ENCODE measurements at places on chromosomes 2 and 18. TPM values are rescaled to one million over a fixed set of nuclear protein-coding genes. Genes with fewer than 3 reads are reported as not detected.

DNA sequence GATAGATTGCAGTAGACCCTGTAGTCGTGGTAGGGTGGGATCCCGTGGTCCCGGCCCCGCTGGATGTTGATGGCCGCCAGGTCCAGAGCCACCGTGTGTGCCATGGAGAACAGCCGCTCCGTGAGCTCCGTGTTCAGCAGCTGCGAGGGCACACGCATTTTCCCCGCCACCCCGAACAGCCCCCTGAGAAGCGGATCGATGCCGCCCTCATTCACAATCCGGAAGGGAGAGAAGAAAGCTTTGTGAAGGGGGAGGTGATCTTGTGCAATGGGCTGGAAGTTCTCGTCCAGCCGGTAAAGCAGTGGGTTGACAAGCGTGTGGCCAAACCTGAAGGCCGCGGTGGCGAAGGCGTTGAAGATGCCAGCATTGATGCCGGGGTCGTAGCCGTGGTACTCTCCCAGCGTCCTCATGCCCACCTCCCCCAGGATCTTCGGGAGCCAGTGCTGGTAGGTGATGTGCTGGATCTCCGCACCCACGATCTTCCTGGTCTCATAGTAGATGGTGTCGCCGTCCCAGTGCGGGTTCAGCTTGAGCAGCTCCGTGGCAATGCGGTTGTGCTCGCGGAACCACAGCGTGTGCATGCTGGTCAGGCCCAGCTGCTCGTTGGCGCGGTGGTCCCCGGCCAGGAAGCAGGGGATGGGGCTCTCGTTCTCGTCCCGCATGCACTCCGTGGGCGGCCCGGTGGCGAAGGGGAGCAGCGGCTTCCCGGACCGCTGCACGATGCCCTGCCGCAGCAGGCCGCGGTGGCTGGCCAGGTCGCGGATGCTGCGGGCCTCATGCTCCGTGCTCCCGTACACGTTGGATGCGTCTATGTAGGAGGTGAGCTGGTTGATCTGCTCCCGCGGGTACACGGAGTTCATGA is 95.8 kb downstream of the PXDN start:
- DNase-seq: no peak

DNA sequence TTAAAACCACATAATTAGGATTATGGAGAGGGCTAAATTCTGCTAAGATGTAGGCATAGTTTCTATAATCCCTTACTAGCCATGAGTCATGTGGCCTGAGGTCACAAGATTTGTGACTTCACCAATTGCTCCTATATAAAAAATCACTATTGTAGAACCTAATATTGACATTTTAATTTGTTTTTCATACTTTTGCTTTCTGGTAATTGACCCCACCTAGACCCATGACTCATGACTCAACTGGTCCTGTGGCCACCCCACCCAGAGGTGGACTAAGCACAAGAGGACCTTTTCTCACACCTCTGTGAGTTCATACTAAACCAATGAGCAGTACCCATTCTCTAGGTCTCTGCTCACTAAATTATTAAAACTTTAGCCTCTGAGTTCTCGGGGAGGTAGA is 1567.5 kb upstream of the LRRTM1 start:
- no peak for DNase-seq

The NPPC gene
- 0.67 TPM for total RNA-seq

The C2orf49 gene
- 30.6 TPM for total RNA-seq

DNA sequence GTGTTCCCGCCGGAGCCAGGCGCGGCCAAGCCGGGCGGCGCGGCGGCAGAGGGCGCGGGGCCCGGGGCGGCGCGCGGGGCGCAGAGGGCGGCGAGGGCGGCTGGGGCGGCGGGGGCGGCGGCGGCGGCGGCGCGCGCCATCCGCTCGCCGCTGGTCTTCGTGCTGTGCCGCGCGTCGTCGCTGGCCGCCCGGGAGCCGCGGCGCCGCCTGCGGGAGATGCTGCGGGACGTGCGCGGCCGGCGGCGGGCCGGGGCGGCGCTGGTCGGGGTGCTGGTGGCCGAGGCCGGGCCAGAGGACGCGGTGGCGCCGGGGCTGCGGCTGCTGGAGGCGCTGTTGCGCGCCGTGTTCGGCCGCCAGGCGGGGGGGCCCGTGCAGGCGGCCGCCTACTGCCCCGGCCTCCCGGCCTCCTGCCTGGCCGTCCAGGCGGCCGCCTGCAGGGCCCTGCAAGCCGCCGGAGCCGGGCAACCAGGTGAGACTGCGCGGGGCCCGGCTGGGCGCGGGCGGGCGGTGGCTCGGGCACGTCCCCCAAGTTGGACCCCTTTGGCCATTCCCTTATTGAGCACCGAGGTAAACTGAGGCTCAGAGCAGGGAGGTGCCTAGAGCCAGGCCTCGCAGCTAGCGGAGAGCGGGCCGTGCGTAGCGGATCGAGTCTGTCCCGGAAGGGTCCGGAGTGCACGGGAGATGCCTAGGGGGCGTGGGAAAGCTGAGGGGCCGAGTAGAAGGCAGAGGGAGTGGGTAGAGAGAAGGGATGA is 584 bp downstream of the C2orf72 start:
- no peak for DNase-seq

The ENOSF1 gene
- 81.3 TPM for total RNA-seq

The AKAIN1 gene
- total RNA-seq: not detected

The MLPH gene
- 25.5 TPM for total RNA-seq

The CHRND gene
- not detected for total RNA-seq

- DNase-seq: no peak
Measured at GRCh38 chr18:22447792-22448191, 30.1 kb upstream of the CTAGE1 start.

GRCh38 chr18:62196980-62197379 is 9.9 kb downstream of the RELCH start:
- DNase-seq: no peak

- DNase-seq: no peak
Measured at GRCh38 chr18:26653943-26654615, 105.7 kb upstream of the KCTD1 start.

GRCh38 chr2:44104855-44105271 is 63.8 kb upstream of the PPM1B start:
- DNase-seq: no peak

The SATB2 gene
- total RNA-seq: 8.8 TPM

- DNase-seq: no peak
Measured at GRCh38 chr2:150735894-150736498, 248.5 kb upstream of the RND3 start.

DNA sequence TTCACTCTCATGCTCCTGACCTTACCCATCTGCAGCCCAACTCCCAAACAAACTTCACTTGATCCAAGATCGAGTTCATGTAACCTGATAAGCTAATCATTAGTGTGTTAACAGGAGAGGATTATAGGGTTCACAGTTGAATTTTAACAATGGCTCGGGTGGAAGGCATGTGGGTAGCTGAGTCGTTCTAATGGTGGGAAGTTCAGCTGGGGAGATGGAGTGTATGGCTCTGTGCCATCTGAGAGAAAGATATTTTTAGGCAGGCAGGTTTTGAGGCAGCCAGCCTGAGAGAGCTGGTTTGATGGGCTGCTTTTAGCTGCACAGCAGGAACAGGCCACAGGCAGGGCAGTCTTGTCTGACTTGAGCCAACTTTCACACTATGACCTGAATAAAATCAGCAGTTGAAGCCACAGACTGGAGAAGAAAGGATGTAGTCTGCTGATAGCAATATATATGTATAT is 17.7 kb upstream of the NFE2L2 start:
- DNase-seq: no peak

The SCN9A gene
- total RNA-seq: 25.5 TPM

DNA sequence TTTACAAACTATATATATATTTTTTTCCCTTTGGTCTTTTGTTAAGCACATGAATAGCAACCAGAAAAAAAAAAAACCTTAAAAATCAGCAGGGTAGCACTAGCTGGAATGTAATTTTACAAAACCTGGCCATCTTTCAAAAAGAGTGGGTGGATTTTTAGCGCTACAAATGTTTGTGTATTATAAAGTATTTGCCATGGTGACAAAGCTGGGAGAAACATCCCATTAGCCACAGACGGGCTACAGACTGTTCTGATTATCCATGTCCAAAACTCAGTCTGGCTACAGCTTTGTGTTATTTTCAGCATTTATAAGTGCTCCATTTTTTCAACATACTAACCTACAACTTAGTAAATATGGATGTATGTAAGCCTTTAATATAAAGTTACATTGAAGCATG is 249.5 kb upstream of the TANK start:
- DNase-seq: no peak

The COPS8 gene
- total RNA-seq: 51.4 TPM

The G6PC2 gene
- total RNA-seq: not detected

GRCh38 chr18:8401606-8402005 is 207.6 kb upstream of the RAB12 start:
- DNase-seq: no peak

GRCh38 chr2:639703-640102 is 37.5 kb downstream of the TMEM18 start:
- DNase-seq: no peak

The RESP18 gene
- not detected for total RNA-seq

The NT5DC4 gene
- total RNA-seq: not detected

The GLI2 gene
- total RNA-seq: 14.4 TPM

The METTL5 gene
- 43.1 TPM for total RNA-seq

- DNase-seq: no peak
Measured at GRCh38 chr2:29662861-29663260, 258.5 kb downstream of the ALK start.

GRCh38 chr2:104434318-104434792 is 419.6 kb upstream of the POU3F3 start:
- DNase-seq: no peak

DNA sequence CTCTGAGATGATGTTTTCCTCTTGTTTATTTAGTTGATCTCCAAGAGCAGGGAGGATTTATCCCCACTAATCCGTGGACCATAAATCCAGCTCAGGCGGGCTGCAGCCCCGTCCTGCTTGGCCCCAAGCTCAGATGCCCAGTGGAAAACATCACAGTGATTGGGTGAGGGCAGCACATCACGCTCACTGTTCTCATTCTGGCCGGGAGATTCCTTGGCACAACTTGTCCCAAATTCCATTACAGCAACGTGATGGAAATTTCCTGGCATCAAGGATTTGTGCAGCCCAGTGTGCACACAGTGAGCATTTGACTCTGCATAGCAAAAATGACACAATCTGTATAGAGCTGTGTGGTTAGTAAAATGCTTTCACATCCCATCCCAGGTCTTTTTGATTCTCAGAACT is 96.8 kb downstream of the VAPA start:
- DNase-seq: no peak

GRCh38 chr2:73990531-73990930 is 5.8 kb downstream of the TET3 start:
- no peak for DNase-seq

The CYP27A1 gene
- 51.8 TPM for total RNA-seq

The HRH4 gene
- 0.36 TPM for total RNA-seq

The SLC38A11 gene
- total RNA-seq: 1.2 TPM

The TRPM8 gene
- total RNA-seq: not detected

- no peak for DNase-seq
Measured at GRCh38 chr2:219446101-219446504, 11.5 kb downstream of the SPEG start.

The ABCG8 gene
- total RNA-seq: not detected

The HOXD1 gene
- 1.9 TPM for total RNA-seq

DNA sequence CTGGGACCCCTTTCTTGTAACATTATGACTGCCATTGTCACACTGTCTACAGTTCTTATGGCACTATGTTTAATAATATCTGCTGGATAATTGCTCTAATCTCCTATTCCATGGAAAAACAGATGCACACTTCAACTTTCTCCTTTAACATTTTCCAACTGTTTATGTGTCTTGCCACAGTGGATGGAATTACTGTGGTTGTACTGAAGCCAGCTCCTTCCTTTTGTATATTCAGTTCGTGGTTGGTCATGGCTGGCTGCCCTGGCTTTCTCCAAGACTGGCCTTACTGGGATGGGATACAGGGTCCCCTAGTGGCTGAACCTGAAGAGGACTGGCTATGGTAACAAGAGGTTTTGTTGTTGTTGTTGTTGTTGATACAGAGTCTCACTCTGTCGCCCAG is 113.9 kb downstream of the SS18 start:
- DNase-seq: no peak

The MARCHF4 gene
- total RNA-seq: not detected

The GAL3ST2 gene
- total RNA-seq: not detected

DNA sequence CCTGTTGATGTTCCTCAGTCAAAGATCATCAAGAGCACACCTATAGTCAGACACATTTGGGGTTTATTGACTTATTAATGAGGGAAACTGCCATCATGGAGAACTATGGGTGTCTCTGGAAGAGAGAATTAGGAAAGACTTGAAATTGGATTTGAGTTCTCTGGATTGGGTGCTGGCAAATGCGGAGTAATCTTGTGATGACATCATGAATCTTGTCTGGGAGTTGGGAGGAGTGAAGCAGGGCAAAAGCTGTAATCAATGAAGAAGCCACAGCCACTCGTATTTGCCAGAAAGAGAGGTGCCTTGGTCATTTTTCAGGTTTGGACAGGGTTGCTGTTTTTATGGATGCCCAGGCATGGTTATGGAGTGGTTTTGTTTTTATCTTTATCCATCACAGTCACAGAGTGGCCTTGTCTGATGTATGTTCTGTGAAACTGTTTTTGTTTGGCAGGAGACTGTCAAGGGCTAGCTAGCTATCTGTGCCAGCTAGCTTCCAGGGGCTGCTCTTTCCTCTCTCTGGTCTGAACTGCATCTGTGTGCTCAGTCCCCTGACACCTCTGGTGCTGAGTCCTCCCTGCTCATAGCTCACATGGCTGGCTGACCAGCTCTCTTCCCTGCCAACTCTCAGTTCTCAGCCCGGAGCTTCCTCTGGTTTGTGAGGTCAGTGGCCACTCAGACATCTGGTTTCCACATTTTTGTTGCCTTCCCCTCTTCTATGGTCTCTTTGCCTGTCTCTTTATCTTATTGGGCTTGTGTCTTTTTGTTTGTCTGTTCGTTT is 193.4 kb upstream of the RMP24 start:
- DNase-seq: no peak

The C1QL2 gene
- not detected for total RNA-seq

DNA sequence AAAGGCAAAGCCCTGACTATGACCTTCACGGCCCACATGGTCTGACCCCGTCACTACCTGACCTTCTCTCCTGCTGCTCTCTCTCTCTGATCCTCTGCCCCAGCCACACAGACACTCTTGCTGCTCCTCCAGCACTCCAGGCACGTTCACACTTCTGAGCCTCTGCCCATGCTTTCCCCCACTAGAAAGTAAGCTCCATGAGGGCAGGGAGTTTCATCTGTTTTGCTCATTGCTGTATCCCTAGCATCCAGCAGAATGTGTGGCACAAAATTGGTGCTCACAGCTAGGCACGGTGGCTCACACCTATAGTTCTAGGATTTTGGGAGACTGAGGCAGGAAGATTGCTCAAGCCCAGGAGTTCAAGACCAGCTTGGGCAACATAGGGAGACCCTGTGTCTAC is 52.5 kb upstream of the STPG4 start:
- no peak for DNase-seq

GRCh38 chr18:79048245-79048632 is 21.0 kb upstream of the ATP9B start:
- no peak for DNase-seq

DNA sequence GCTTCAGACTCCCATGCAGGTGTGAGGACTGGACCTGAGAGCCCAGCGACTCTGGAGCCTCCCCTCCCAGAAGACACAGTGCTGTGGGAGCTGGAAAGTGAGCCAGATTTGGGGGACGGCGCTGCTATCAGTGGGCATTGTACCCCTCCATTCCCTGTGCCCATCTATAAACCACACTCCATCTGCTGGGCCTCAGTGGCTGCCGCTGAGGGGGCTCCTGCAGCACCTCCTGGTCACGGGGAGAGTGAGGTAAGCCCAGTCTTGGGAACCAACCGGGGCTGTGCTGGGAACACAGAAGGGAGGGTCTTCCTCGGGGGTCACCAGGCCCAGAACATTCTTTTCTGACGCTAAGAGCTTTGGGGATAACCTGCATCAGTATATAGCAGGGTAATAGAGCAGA is 9.5 kb downstream of the PSD4 start:
- no peak for DNase-seq
